ENCODE measurements at places on chromosomes 16 and 17.

GRCh38 chr17:4934173-4934979 is 2.3 kb downstream of the GP1BA start:
- no peak for DNase-seq

GRCh38 chr17:72693151-72693878 is 399.2 kb downstream of the SLC39A11 start:
- no peak for DNase-seq

GRCh38 chr17:56637254-56637653 is 43.8 kb downstream of the NOG start:
- DNase-seq: no peak

DNA sequence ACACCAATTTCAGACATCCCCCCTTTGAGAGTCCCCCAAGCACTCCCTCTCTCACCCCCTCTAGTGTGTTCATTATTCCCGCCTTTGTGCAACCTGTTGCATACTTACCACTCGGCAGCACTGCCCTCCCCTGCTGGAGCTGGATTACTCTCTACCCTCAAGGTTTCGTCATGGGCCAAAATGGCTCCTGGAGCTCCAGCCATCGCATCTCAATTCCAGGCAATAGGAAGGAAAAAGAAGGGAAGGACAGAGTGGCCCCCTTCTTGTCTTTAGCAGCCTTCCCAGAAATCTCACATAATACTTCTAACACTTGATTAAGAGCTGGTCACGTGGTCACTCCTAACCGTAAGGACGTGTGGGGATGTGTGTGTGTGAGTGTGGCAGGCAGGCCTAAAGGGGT is 20.2 kb downstream of the TMEM186 start:
- DNase-seq: no peak

- no peak for DNase-seq
Observed at GRCh38 chr17:37368577-37368976, 7.2 kb upstream of the C17orf78 start.

GRCh38 chr17:82022310-82022980 is at the start of gene CENPX:
CENPX (minus strand) TSS chr17:82022878; CDS start chr17:82022861, 17 bp downstream.
- no peak for DNase-seq

DNA sequence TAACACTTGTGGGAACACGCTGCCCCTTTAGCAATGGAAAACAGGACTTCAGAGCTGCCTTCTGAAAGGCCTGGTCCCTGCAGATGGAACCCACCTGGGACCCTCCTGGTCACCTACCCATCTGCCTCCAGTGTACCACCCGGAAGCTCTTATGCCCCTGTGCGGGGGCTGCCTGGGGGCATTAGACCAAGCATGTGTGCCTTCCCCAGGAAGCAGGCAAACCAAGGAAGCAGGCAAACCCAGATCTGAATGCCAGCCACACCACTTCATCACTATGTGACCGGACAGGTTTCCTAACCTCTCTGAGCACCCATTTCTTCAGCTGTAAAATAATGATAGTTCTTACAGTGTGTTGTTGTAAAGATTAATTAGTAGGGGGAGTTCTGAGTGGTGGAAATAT is 20.8 kb upstream of the LRRC37A3 start:
- DNase-seq: no peak

DNA sequence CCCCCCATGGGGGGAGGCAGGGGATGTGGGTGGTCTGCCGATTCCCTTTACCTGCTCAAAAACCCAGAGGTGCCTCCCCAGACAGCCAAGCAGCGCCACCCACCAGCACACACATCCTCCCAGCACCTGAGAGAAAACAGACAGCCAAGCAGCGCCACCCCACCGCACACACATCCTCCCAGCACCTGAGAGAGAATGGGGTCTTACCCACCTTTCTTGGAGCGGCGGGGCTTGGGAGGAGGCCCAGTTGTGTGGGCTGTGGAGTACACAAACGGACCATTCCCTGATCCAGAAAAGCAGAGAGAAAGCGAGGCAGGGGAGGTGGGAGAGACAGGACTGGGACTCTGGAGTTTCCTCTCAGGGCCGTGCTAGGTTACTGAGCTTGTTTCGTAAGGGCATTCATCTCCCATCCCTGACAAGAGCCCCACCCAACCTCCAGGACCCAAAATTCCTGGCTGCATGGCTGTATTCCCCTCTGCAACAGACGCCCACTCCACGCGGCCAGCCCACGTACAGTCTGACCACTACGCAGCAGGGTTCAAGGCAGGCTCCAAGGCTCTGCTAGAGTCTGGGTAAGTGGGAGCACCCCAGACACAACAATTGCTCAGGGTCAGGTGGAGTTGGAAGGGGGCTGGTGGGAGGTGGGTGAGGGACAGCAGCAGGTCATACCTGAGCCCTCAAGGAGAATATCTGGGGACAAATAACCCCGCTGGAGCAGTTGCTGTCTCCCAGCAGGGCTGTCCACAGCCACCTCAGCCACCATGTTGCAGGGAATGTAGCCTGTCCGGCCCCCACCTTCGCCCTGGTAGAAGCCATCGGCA is 22.3 kb downstream of the TSPOAP1 start:
- DNase-seq: no peak

- no peak for DNase-seq
Observed at GRCh38 chr16:49652456-49653172, 203.3 kb downstream of the ZNF423 start.

GRCh38 chr16:71311553-71312158 is 22.5 kb upstream of the CMTR2 start:
- no peak for DNase-seq

- DNase-seq: no peak
Observed at GRCh38 chr16:12160815-12161550, 184.4 kb downstream of the SNX29 start.

GRCh38 chr16:77335652-77336234 is 99.1 kb downstream of the ADAMTS18 start:
- no peak for DNase-seq

- DNase-seq: no peak
Observed at GRCh38 chr17:76048025-76048605, 21.0 kb upstream of the EVPL start.

DNA sequence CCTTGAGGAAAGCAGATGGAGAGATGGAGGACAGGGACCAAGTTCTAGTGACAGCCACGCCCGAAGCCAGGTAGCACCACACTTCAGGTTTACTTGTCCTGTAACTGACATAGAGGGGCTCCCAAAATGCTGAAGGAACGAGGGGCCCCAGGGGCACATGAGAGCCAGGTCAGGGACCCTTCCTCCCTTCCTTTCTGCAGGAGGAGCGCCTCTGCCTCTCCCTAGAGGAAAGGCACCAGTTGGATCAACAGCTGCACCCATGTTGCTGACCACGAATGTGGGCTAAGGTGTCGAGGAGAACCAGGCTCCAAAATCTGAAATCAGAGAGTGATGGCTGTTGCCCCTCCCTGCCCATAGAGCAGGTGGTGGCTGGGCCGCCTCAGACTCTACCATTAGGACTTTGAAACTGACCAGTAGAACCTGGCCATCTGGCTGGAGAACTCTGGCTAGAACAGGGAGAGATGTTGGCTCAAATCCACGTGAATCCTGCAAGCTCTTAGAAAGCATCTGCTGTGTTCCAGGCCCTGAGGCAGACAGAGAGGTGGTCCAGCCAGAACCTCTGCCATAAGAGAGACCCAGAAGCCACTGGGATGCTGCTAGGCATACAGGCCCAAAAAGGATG is 218.8 kb downstream of the KATNIP start:
- DNase-seq: no peak

All from stimulated activated CD8-positive, alpha-beta memory T cell treated with anti-CD3 and anti-CD28 coated beads, Interleukin-2, amount 100 ng/mL, for 1 hour (primary cell).